ENCODE measurements at places on chromosomes 11 and 22.

- DNase-seq, result no peak
These were observed 297.3 kb downstream of the INSC start for GRCh38 chr11:15412054-15412453.

DNA sequence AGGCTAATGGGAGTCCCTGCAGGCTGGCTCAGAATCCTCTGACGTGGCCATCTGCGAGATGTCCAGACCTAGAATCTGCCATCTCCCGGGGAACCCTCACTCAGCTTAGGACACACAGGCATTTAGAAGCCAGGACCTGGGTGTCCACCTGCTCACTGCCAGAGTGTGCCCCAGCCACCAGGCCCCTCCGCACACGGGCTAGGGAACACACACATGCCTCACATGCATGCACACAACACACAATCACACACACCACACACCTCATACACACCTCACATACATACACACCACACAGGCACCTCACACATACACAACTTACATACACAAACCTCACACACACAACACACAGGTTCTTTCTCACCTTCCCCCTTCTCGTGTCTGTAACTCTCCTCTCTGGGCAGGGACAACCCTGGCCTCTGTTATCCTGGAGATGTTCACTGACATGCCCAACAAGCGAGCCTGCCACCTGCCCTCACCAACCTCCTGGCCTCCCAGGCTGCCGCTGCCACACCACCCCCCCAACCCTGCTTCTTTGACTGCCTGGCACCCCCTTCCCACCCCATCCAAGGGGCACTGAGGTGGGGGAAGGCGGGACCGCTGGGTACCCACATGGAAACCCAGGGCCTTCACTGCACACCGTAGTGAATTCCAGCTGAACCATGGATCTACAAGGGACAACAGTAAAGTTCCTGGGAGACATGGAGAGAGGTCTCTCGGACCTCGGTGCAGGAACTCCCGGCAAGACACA, 38.1 kb downstream of the GNB1L start:
- DNase-seq, result no peak

DNA sequence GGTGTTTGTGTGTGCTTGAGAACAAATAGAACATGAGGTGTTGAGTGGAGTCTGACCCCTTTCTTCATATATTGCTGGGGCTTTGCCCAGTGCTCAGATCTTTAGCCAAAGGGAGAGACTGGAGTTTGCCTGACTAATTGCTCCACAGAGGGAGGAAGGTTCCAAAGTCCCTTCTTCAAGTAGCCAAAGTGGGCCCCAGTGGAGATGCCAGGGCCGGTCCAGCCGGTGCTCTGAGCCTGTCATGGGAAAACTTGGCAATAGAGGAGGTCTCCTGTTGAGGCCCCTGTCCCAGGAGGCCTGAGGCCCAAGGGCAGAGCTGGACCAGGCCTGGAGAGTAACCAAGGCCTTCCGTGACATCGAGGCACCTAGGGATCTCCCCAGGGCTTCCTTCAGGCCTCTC, 112.3 kb downstream of the DSCAML1 start:
- DNase-seq, result no peak

DNA sequence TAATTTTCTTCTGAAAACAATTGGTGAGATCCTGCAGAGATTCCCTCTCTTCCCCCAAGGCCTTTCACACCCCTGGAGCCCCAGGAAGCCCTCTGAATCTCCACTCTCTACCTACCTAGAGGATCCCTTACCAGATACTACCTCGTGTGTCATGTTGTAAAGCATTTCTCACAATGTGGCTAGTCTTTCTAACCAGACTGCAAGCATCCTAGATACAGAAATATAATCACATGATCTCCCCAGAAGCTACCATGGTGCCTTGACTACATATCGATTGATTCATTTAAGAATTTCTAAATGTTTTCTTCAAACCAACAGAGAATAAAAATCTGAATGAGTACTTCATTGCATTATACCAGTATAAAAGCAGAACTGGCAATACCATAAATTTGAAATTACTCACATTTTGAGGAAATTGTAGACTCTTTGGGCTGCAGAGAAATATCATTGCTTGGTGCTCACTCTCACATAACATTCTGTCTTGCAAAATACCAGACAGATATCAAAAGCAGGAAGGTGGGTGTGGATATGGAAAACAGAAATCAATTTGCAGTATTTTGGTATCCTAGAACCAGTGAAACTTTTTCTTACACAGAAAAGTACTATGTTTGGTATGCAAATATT, 113.5 kb downstream of the MAML2 start:
- DNase-seq, result no peak

DNA sequence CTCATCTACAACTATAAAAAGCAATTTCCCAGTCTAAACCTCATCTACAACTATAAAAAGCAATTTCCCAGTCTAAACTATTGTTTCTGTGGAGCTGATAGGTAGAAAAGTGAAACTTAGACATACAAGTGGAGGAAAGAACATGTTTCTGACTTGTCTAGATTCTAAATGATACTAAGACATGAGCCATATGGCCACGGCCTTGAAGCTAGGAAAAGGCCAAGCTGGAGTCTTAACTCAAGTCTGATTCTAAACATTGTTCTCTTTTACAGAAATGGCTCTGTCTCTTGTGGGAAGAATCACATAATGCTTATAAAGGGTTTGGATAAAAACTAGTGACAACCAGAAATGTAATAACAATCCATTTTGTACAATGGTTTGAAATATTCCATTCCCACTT, 43.8 kb upstream of the LARGE1 start:
- DNase-seq, result no peak

DNA sequence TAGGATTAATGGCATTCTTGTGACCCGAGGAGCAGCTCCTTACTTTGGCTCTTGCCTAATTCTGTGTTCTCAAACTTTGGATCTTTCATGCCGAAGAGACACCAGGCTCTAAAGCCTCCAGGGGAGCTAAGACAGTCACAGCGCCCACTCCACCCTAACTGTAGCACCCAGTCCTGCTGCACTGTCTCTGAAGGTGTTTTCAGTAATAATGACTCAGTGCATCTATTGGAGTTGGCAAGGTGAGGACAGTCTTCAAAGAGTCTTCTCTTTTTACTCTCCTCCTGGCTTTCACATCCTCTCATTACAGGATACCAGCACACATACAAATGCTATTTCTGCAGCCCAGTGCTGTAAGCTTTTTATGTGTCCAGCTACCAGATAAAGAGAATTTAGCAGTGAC, 69.4 kb downstream of the PPFIBP2 start:
- DNase-seq, result no peak

DNA sequence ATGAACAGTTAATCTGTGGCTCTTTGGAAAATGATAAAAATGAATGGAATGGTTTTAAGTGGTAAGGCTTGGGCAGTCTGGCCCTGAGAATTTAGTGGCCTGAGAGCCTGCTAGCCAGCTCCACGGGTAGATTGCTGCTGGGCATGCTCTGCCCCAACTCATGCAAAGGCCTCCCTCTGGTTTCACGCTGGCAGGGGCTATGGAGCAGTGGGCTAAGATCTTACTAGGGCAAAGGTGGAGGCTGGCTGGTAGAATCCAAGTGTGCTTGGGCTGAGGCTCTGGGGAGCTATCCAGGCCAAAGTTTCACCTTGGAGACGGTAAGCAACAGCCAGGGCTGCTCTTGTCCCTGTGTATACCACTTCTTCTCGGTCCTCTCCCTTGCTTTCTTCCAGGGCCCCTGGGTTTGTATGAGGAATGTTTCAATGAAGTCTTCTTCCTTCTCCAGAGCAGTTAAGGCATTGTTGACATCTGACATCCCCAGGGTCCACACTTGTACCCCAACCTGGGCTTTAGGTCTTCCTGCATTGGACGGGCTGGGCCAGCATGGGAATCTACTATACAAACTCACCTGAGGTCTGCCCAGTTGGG, 27.4 kb downstream of the UBE2L3 start:
- no peak for DNase-seq

- no peak for DNase-seq
These were observed 50.3 kb downstream of the CD6 start for GRCh38 chr11:61021661-61022212.

DNA sequence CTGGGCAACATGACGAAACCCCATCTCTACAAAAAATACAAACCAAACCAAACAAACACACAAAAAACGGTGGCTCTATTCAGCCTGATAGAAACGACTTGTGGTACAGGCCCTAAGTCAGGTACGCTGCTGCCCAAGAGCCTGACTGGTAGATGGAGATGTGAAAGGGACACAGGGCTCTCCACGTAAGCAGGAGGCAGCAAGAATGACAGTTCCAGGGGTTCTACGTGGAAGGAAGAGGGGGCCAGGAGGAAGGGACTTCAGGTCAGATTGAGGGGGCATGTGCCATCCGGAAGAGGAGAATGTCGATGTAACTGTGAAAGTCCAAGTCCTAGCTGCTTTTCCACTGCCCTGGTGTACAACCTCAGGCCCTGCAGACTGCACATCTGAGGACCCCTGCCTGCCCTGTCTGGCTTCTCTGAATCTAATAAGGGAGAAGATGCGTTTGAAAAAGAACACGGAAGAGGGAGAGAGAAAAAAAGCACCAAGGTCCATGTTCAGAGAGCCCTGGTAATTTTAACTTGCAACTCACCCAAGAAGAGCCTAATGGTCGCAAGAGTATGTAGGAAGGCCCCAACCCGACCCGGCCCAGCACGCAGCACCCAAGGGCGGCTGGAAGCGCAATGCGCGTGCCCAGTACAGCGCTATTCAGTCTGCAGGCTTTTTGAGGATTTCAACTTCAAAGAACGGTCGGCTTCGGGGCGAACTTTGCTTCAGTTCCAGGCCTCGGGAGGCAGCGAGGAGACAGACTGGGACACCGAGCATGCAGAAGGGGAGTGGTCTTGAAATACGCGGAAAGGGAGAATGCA, 909 bp upstream of the ZNRD2 start:
- no peak for DNase-seq

- DNase-seq, result no peak
These were observed 78.1 kb downstream of the CYB5R2 start for GRCh38 chr11:7595016-7595866.

- DNase-seq, result no peak
These were observed 3.4 kb upstream of the SIDT2 start for GRCh38 chr11:117175104-117175503.

DNA sequence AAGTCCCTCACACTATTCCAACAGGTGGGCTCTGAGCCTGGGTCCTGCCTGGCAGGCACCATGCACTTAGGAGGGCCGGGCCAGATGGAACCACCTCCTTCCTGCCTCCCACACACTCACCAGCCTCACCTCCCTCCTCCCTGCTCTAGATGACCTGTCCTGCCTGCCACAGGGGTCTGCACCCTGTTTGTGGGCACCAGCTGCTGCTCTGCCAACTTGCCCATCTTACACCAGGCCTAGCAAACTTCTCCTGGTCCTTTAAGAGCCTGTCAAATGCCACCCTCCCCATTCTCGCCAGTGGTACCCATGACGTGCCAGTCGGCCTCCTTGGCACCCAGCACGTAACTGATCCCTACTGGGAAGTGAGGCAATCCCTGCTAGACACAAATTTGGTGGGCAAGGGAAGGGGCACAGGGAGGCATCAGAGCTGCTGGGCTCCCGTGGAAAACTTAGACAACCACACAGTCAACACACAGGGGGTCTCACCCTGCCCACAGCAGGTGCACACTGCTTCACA, 3.1 kb downstream of the MOB2 start:
- no peak for DNase-seq

- no peak for DNase-seq
These were observed 1.2 kb upstream of the TIMP3 start for GRCh38 chr22:32800158-32800882.

DNA sequence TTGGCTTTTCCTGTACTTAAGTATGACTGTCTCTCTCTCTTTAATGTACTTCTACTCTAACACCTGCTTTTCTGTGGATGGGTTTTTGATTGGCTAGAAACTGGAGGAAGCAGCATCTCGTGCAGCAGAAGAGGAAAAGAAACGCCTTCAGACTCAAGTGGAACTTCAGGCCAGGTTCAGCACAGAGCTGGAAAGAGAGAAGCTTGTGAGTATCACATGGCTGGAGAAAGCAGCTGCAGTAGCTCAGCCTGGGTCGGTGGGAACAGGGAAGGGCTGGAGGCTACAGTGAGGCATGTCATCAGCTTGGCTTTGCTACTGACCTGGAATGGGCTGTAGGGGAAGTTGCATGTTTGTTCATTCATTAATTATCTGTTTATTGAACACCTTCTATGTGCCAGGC, 74.2 kb downstream of the SWAP70 start:
- DNase-seq, result no peak

DNA sequence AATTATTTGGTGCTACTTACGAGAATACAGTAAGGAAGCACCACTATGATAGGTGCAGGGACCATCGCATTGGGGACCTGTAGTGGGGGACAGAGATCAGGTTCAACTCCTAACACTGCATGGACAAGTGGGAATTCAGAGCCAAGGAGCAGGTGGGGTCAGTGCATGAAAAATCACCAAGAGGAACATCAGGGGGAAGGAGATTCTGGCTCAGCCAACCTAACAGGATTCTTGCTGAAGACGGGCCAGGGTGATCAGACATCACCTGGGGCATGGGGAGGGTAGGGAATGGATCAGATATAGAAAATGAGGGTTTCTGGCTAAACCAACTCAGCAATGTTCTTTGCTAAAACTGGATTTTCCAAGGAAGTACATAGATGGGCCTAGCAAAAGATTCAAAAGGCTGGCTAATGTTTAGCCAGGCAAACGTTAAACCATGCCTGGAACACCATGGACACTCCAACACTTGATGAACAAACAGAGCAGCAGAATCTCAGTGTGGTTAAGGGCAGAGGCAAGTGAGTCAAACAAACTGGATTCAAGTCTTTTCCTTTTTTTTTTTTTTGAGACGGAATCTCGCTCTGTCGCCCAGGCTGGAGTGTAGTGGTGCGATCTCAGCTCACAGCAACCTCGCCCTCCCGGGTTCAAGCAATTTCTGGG, 70.0 kb downstream of the MICAL3 start:
- DNase-seq, result no peak

- no peak for DNase-seq
These were observed 22.7 kb upstream of the PICALM start for GRCh38 chr11:86091566-86091965.

DNA sequence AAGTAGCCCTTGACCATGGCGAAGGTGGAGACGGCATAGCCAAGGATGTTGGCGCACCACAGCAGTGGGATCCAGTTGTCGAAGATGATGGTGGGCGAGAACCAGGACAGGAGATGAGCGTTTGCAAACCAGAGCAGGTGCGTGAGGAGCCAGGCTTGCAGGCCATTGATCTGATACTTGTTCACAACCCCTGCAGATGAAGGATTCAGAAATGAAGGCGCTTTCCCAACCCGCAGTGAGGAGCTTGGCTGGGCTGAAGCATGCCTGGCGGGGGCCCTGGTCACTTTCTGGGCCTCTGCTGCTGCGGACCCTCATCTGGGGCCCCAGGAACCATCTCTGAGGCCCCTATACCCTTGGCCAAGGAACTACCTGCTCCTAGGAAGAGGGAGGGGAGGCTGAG, 6.9 kb downstream of the DHCR7 start:
- DNase-seq, result no peak

Data from GM13976 (cell line).